ENCODE measurements at places on chromosomes 11 and 22. TPM values are rescaled to one million over a fixed set of nuclear protein-coding genes. Genes with fewer than 3 reads are reported as not detected.

GRIK4 gene
- total RNA-seq = under 0.01 TPM

CHADL gene
- 1.1 TPM for total RNA-seq

PTGDR2 gene
- total RNA-seq = 0.07 TPM

SLC17A6 gene
- total RNA-seq = not detected

ENTHD1 gene
- not detected for total RNA-seq

Measured in smooth muscle cell of the pulmonary artery (primary cell).